ENCODE measurements at places on chromosomes 3 and 15. TPM values are rescaled to one million over a fixed set of nuclear protein-coding genes. Genes with fewer than 3 reads are reported as not detected.

Gene ARPIN
- 28.2 TPM for total RNA-seq

DNA sequence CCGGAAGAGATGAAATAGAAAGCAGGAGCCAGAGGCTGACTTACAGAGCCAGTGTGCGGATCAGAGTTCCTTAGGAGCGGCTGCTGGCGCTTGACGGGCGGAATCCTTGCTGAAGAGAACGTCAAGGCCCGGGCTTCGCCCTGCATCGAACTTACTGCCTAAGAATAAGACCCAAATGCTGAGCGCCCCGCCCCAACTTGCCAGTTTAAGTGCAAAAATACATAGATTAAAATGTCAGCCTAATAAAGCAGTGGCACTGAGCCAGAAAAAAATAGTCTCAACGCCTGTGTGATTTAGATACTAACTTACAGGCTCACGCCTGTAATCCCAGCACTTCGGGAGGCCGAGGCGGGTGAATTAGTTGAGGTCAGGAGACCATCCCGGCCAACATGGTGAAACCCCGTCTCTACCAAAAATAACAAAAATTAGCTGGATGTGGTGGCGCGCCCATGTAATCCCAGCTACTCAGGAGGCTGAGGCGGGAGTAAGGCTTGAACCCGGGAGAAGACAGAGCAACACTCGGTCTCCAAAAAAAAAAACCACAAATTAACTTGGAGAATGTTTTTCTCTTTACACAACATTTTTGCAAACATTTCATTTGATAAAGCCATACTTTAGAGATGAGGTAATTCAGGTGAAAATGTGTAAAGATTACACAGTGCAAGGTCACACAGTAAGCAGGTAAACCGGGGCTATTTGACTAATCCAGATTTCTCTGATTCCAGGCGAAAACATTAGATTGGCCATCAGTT is 1.2 kb upstream of the UBP1 start:
- no peaks in the 10 kb centered on the region for H3K4me1 ChIP-seq
- H3K4me3 ChIP-seq, result peak overlapping the region; percentile 84
- peak overlapping the region; percentile 97 for H3K27ac ChIP-seq
- DNase-seq, result no peak

DNA sequence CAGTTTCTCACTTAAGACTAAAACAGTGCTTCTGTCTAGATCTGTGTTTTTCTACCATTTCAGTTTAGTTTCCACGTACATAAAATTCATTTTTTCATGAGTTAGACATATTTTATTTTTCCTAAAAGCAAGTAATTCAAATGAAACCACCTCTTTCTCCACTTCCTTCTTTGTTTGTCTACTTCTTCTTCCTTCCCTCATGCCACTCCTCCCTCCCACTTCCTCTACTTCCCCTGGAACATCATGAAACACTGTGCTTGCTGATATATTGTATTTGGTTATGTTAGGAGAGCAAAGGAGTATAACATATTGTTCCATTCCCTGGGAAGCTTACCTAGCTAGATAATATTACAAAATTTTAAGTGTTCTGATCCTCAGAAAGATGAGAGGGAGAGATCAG is 36.7 kb upstream of the GOLGA8B start:
- H3K36me3 ChIP-seq, result no peaks in the 10 kb centered on the region
- no peak overlapping the region for H3K27ac ChIP-seq
- H3K4me3 ChIP-seq, result no peak overlapping the region
- peaks cover 4% of the 10 kb centered on the region for H3K4me1 ChIP-seq

- H3K27ac ChIP-seq, result no peak overlapping the region
- H3K36me3 ChIP-seq, result no peaks in the 10 kb centered on the region
- no peak overlapping the region for H3K4me3 ChIP-seq
- no peak for DNase-seq
Measured at GRCh38 chr3:72034986-72035385, 250.0 kb upstream of the PROK2 start.

- H3K4me3 ChIP-seq, result no peak overlapping the region
- H3K4me1 ChIP-seq, result no peaks in the 10 kb centered on the region
- no peak overlapping the region for H3K27ac ChIP-seq
- H3K36me3 ChIP-seq, result no peaks in the 10 kb centered on the region
Measured at GRCh38 chr15:100759698-100760356, 119.8 kb upstream of the ALDH1A3 start.

GRCh38 chr3:187025656-187026316 is 95.5 kb downstream of the ST6GAL1 start:
- H3K4me1 ChIP-seq, result no peaks in the 10 kb centered on the region
- H3K36me3 ChIP-seq, result no peaks in the 10 kb centered on the region
- H3K27ac ChIP-seq, result no peak overlapping the region

GRCh38 chr3:88346643-88347042 is 196.9 kb downstream of the C3orf38 start:
- no peak overlapping the region for H3K4me3 ChIP-seq
- H3K27ac ChIP-seq, result no peak overlapping the region
- H3K4me1 ChIP-seq, result no peaks in the 10 kb centered on the region

DNA sequence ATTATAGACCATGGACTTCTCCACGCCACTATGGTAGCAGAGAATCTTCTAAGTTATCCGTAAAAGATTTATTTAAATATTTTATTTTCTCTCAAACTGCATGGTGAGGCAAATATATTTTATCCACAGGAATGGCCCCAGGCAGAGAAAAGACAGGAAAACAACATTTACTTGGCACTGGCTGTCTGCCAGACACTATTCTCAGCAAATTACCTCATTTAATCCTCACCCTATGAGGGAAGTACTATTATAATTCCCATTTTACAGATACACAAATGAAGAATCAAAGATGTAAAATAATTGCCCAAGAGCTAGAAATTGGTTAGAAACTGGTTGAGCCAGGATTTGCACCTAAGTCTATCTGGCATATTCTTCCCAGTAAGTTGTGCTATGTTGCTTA is 361.4 kb upstream of the IL12A start:
- no peak overlapping the region for H3K4me3 ChIP-seq
- no peak for DNase-seq
- H3K4me1 ChIP-seq, result no peaks in the 10 kb centered on the region

DNA sequence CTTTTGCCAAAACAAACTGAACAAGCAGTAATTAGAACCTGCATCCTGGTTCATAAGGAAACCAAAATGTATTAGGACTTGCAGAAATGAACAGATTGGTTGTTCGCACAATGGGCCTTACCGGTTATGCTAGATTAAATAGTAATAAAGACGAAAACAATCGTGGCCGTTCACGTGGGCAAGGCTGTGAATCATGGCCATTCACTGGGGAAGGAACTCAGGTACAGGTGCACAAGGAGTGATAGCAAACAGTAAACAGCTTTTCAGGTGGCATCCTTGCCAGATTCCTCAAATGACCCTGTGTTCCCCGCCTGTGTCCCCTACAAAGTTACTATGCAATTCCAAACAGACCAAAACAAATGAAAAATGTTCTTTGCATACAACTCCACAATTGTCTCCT is 8.2 kb downstream of the LRIG1 start:
- no peak overlapping the region for H3K4me3 ChIP-seq
- H3K36me3 ChIP-seq, result no peaks in the 10 kb centered on the region
- DNase-seq, result no peak
- H3K4me1 ChIP-seq, result no peaks in the 10 kb centered on the region

DNA sequence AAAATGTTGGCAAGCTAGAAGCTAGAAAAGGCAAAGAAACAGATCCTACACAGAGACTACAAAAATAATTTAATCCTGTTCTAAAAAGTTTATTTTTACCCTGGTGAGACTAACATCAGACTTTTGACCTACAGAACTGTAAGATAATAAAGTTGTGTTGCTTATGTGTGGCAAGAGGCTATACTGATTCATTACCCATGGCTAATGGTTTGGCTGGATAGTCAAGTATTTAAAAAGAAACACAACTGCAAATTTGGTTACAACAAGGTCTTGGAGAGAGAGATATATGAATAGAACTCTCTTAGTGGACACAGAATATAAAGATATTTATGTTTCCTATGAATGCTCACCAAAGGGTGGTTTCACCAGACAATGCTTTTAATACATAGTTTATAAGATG is 364.2 kb upstream of the PLSCR5 start:
- H3K27me3 ChIP-seq, result no peaks in the 10 kb centered on the region
- no peak overlapping the region for H3K4me3 ChIP-seq
- DNase-seq, result no peak
- H3K36me3 ChIP-seq, result no peaks in the 10 kb centered on the region
- H3K4me1 ChIP-seq, result no peaks in the 10 kb centered on the region

Gene FBN1
- total RNA-seq, result 30.8 TPM

GRCh38 chr3:134404366-134404885 is 30.2 kb upstream of the AMOTL2 start:
- H3K4me1 ChIP-seq, result no peaks in the 10 kb centered on the region
- DNase-seq, result no peak
- H3K27me3 ChIP-seq, result no peaks in the 10 kb centered on the region
- H3K36me3 ChIP-seq, result no peaks in the 10 kb centered on the region

DNA sequence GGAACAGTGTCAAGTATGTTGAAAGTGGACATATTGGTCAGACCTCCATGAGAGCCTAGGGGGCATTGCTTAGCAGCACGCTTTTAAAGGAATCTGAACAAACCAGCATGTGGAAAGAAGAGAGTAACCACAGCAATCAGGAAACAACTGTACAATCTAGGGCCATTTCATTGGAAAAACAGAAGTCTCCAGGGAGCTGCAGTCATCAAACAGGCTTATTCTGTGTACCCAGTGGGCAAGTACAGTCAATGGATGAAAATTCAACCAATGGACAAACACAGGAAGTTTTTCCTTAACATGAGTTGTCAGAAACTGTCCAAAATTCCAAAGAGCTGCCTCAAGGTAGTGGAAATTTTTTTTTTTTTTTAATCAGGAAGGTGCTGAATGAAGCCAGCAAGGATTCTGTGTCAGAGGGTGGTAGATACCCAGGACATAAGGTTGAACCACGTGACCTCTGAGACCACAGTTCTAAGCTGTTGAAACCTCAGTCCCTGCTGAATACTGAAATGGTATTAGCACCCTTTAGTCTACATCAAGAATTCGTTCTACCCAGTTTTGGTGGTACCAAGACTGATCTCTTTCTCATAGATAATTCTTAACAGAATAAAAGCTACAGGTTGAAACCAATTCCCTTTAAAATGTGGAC is 4.4 kb upstream of the DLG1 start:
- no peak for DNase-seq
- H3K36me3 ChIP-seq, result no peaks in the 10 kb centered on the region
- H3K4me1 ChIP-seq, result peaks cover 5% of the 10 kb centered on the region
- H3K27ac ChIP-seq, result no peak overlapping the region
- H3K4me3 ChIP-seq, result no peak overlapping the region
- no peaks in the 10 kb centered on the region for H3K27me3 ChIP-seq

- DNase-seq, result peak; percentile 65
- peaks cover 11% of the 10 kb centered on the region for H3K4me1 ChIP-seq
- H3K27me3 ChIP-seq, result peaks cover 3% of the 10 kb centered on the region
- H3K36me3 ChIP-seq, result no peaks in the 10 kb centered on the region
- H3K27ac ChIP-seq, result no peak overlapping the region
- H3K4me3 ChIP-seq, result no peak overlapping the region
Measured at GRCh38 chr3:194322678-194323211, 28.4 kb downstream of the CPN2 start.

Gene MCF2L2
- 1.7 TPM for total RNA-seq

- no peaks in the 10 kb centered on the region for H3K4me1 ChIP-seq
- no peak overlapping the region for H3K4me3 ChIP-seq
- no peaks in the 10 kb centered on the region for H3K36me3 ChIP-seq
- no peaks in the 10 kb centered on the region for H3K27me3 ChIP-seq
- H3K27ac ChIP-seq, result no peak overlapping the region
- DNase-seq, result no peak
Measured at GRCh38 chr3:29195056-29195455, 85.8 kb upstream of the RBMS3 start.

Gene DCUN1D1
- total RNA-seq, result 47.9 TPM

DNA sequence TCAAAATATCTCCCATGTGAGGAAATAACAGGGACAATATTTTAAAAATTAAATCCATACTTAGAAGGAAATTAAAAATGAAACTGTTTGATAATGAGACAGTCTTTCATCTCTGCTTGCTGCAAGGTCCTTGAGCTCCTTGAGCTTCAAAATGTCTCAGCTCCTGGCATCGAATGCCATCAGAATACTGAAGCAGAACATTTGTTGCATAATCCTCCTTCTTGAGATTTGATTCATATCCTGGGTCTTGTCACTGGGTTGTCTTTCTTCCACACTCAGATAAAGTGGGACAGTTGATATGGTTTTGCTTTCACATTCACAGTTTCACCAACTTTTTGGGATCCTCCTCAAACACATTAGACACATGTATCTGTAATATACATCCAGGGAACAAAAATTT is 27.8 kb downstream of the COL8A1 start:
- DNase-seq, result no peak
- no peaks in the 10 kb centered on the region for H3K4me1 ChIP-seq
- no peaks in the 10 kb centered on the region for H3K36me3 ChIP-seq
- no peak overlapping the region for H3K27ac ChIP-seq
- H3K4me3 ChIP-seq, result no peak overlapping the region

Gene C3orf20
- 0.16 TPM for total RNA-seq

DNA sequence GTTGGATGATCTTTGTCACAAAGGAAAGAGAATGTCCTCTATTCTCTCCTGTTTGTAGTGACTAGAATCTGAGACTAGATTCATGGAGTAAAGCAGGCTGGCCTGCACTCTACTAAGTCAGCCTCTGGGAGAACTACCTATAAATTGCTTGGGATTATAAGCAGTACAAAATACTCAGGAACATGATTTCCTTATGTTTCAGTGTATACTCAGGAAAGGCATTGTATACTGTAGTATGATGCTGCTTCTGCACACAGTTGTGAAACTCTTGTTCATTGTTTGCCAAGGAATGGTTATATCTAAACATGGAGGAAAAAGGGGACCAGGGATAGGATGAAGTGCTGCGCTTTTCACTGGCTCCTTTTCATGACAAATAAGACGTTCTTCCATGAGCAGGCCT is 49.2 kb downstream of the OXSR1 start:
- no peak overlapping the region for H3K4me3 ChIP-seq
- H3K27me3 ChIP-seq, result no peaks in the 10 kb centered on the region
- DNase-seq, result no peak
- no peaks in the 10 kb centered on the region for H3K36me3 ChIP-seq

DNA sequence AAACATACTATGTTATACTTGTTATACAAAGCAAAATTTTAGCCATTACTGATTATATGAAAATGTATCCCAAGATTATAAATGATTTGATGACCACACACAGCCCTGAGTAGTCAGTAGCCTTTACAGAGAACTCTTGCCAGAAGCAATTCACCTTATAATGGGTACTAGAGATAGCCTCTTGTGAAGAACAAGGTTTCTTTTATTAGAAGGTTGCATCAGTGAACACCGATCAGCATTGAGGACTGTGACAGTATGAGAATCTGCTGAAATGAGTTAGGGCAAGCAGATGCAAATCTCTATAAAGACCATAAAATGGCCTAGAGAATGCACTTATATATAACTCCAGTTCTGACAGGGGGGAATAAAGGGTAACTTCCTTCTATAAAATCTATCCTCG is 10.1 kb downstream of the CDC25A start:
- H3K36me3 ChIP-seq, result peaks cover 18% of the 10 kb centered on the region
- no peak for DNase-seq
- no peak overlapping the region for H3K4me3 ChIP-seq
- H3K27ac ChIP-seq, result no peak overlapping the region

GRCh38 chr3:124935264-124935663 is 713 bp upstream of the MUC13 start:
- no peak overlapping the region for H3K4me3 ChIP-seq
- no peaks in the 10 kb centered on the region for H3K4me1 ChIP-seq
- DNase-seq, result no peak
- no peak overlapping the region for H3K27ac ChIP-seq
